ENCODE measurements at places on chromosomes 6 and 20.

- no peak for DNase-seq
Measured at GRCh38 chr6:53513519-53513966, 31.4 kb downstream of the GCLC start.

DNA sequence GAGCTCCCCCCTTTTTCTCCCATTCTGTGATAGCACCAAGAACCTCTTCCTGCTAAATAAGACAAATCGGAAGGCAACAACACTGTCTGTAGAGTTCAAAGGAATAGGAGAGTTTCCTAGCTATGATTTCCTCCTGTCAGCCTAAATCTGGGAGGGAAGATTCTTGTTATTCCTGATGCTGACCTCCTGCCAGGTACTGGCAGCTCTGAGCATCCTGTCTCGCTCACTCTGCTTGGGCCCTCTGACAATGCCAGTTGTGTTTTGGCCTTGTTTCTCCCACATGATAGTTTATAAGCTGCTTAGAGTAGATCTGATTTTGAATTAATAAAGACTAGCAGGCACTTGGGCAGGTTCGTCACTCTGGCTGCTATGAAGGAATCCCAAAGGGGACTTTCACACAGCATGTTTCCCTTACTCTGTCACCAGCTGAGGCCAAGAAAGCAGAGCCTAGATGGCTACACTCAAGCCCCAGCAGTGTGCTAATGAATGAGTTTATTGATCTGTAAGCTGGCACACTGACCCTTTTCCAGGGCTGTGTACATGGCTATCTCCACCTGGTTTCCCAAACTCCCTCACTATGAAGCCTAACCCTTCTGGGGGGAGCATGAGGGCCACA lies 52.3 kb downstream of the UQCC1 start:
- no peak for DNase-seq

DNA sequence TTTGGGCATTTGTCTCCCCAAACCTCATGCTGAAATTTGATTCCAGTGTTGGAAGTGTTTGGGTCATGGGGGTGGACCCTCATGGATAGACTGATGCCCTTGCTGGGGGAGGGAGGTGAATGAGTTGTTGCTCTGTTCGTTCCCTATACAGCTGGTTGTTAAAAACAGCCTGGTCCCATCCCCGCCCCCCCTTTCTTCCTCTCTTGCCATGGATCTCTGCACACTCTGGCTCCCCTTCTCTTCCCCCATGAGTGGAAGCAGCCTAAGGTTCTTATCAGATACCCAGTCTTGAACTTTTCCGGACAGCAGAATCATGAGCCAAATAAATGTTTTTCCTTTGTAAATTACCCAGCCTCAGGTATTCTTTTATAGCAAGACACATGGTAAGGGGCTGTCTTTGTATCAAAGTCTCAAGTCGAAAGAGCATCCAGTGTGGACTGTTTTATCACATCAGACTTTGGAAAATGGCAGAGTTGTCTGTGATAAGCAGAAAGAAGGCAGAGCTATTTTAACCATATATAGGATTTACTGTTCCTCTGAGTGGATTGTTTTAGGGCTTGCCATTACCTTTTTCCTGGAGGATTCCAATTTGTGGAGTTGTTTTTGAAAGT lies 31.2 kb downstream of the SLC9A8 start:
- DNase-seq = no peak

DNA sequence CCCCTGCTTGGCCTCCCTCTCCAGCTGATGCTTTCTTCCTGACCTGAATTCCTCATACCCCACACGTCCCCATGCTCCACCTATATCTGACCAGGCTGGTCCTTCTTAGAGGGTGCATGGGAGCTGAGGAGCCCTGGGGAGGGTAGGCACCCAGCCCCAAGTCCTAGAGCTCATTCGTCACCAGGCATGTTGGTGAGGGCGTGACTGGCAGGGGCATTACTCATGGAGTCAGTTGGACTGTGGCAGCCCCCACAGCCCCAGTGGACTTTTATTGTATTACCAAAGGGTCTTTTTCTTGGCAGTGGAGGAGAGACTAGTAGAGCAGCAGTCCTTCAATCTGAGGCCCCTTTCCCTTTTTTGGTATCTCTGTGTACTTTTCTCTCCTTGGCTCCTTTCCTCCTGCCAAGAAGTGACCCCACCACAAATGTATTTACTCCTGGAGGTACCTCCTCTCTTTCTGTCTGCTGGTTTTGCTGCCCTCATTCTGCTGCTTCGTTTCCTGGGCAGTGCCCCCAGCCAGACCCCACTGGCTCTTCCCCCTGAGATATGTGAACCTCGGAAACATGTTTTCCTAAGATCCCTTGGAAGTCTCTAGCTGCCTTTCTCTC lies 10.4 kb upstream of the SGK2 start:
- no peak for DNase-seq

GRCh38 chr6:20773822-20774221 lies 239.6 kb downstream of the CDKAL1 start:
- DNase-seq = no peak

DNA sequence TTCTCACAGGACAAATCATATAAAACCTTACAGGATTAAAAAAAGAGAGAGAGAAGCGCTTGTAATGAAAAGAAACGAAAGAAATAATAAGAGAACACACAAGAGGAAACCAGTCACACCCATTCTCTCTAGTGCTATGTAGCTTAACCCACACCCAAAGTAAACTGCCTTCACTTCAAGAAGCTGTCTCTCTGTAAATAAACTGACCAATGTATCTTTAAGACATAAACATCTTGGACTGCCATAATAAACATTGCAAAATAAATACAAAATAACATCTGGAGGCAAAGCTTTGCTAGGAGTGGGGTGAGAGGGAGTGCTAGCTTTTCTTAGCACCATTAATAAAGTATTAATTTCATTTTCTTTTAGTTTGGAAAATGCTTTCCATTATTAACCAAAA lies 61.6 kb upstream of the RNF146 start:
- no peak for DNase-seq

DNA sequence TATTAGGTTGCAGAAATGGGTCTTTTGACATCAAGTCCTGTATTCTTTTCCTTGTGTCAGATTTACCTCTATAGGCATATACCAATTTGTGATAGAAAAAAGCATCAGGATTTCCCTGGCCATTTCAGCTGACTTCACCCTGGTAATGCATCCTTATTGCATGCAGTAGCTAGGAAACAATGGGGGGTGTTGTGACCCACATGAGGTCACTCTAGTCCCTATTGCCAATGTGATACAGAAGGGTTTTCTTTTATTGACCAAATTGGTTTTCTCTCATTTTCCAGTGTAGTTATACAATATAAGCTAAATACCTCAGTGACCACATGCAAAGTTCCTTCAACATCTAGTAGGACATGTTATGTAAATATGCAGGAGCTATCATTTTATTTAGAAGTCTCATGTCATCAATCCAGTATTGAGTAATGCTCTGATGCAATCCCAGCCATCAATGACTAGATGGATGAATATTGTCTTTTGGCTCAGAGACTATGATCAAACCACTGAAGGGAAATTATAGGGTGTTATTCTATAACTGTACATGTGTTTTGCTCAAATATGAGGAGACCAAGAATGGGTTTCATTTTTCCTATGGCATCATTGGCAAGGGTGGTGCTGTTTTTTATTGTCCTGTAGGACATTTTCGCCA lies 177.7 kb downstream of the KLHL32 start:
- DNase-seq = no peak

DNA sequence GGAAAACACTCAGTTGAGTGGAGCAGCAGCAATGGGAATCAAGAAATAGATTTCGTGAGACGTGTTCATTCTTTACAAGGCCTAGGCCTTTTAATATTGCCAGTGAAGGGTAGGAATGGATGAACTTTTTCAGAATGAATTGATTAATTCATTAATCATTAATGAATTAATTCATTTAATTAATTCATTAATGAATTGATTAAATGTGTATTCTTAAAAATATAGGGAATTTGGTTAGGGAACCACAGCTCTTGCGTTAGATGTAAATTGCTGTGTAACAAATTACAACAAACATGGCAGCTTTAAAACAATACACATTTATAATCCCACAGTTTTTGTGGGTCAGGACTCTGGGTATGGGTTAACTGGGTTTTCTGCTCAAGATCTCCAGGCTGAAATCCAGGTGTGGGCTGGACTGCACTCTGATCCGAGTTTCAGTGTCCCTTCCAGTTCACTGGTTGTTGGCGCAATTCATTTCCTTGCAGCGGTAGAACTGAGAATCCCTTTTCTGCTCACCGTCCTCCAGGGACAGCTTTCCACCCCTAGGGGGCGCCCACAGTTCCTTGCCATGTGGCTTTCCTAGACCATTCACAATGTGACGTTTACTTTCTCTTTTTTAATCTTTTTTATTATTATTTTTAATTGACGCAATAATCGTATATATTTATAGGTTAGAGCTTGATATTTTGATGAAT lies 32.8 kb upstream of the BCAS1 start:
- peak; percentile 52 for DNase-seq

DNA sequence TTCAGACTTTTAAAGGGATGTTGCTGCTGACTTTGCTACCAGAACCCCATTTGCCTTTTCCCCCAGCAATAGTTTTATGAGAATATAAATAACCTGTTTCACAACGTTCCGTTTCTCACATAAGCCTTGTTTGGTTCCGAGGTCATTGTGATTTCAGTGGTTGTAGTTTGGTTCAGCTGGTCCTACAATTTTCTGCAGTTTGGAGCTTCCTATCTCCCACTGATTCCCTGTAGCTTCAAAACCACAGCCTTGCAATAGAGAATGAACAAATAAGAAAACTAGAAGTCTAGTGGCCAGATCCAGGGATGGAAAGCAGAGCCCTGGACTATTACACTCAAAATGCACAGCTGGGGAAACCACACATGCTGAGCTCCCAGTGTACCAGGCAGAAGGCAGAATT lies 24.1 kb upstream of the SH3BGRL2 start:
- no peak for DNase-seq

- DNase-seq = no peak
Measured at GRCh38 chr6:10725044-10725443, 2.2 kb downstream of the TMEM14C start.

DNA sequence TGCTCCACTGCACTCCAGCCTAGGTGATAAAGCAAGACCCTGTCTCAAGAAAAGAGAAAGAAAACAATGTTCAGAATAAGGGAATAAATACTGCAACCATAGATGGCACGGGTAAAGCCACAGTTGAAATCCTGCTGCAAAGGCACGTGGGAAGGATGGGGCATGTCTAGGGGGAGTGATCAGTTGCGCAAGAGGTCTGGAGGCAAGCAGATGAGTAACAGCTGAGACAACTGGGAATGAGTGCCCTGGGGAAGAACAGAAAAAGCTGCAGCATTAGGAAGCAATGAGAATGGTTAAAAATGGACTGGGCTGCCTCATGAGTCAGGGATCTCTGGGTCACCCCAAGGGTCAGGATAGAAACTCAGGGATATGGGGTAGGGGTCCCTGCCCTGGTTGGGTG lies 96.3 kb downstream of the GMPR start:
- peak; percentile 78 for DNase-seq

DNA sequence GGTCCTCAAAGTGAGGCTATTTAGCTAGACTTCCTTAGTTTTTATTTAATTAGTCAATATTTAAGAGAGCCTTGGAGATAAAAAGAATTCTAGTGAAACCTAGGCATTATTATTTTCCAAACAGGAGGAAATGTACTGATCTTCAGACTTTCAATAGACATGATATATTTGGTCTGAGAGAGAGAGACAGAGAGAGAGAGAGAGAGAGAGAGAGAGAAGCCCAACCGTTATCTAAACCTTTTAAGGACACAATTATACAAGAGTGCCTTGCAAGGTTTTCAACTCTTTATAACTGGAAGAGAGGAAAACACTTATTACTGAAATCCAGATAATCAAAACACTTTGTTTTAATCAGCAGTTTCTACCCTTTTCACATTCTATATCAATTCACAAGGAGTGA lies 64.8 kb downstream of the BACH2 start:
- DNase-seq = no peak

GRCh38 chr20:22918286-22918983 lies 116.7 kb upstream of the SSTR4 start:
- no peak for DNase-seq

DNA sequence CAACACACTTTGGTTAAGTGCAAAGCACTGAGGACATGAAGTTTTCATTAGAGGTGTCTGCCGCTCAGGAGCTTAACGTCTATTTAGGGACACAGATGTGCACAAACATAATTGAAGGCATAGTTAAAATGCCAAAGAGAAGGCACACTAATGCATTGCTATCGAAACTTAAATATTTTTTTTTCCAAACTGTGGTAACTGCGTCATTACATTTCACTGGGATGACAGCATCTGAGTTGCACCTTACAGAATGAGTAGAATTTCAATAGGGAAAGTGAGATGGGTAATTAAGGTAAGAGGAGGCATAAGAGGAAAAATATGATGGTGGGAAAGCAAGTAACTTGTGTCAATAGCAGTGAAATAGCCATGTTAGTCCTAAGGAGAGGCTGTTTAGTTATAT lies 75.1 kb upstream of the ADGRG6 start:
- DNase-seq = no peak

DNA sequence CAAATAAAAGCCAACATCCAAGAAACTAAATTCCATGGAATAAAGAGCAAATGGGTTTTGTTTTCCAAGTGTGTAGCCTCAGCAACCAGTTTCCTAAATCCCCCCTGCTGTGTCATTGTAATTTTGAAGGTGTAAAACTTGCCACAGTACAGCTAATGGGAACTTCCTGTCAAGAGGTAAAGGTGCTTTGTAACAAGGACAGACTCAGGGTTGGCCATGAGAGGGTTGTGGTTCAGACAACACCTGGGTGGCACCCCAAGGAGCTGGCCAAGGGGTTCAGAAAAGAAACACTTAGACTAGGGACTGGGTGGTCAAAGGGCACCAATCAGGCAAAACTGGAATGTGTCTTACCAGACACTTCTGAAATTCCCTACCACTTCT lies 52.4 kb upstream of the LYRM2 start:
- no peak for DNase-seq

Measured in hepatic stellate cell (primary cell).